ENCODE measurements at places on chromosomes 7 and 10.

DNA sequence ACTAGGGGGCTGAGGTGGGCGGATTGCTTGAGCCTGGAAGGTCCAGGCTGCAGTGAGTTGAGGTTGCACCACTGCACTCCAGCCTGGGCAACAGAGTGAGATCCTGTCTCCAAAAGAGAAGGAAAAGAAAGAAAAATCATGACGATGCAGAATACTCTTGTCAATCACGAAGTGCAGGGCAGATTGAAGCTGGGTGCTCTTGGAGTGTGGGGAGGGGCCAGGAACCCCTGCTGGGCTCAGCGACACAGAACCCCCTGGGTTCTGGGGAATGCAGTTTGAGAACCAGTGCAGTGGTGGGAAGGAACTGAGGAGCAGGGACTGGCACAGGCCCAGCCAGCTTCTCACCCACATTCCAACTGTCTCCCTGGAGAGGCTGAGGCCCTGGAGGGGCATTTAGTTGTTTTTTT lies 10.8 kb upstream of the INTS1 start:
- DNase-seq = no peak

DNA sequence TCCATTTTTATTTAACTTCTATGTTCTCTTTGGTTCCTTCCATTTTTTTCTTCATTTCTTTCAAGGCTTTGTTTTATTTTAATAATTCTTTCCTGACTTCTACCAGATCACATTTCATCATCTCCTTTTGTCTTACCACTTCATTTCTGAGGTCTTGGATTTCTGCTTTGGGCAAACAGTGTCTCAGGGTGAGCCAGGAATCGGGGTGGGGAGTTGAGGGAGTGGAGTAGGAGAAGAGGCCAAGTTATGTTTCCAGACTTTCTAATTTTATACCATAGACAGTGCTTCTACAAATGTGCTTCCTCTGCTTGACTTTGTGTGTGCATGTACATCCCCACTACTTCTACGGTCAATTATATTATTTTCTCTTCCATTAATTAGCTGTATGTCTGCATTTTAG lies 112.1 kb downstream of the PRKG1 start:
- no peak for DNase-seq

DNA sequence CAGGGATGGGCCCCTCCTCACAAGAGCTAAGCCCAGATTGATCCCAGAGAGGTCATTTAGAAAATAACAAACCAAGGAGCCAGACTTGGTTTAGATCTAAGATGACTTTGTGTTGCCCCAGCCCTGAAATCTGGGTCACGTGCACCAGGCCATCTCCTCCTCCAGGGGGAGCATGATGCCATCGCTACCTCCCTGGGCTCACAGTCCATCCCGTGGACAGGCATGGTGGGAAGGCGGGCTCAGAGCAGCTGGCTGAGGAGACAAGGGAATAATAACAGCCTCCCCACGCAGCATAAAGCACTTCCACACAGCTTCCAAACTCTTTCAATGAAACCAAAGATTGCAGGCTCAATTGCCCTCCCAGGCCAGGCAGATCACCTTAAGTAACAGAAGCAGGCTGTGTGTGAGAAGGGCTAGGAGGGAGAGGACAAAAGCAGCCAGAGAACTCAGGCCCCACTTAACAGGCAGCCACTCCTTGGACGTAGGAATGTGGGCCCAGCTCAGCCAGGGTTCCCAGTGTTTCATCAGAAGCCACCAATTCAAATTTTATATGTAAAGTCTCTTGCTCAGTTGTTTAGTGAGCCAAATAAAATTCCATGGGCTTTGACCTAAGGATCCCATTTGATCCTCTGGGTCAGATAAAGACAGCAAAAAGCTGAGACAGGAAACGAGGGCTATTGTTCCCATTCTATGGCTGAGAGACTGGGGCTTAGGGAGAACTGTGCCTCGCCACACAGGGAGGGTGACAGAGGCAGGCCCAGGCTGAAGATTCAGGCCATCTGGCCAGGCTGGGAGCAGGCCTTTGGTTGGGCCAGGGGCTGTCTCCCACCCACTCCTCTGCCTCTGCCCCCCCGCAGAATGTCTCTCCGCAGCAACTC lies 100.2 kb downstream of the COL13A1 start:
- peak; percentile 21 for DNase-seq

DNA sequence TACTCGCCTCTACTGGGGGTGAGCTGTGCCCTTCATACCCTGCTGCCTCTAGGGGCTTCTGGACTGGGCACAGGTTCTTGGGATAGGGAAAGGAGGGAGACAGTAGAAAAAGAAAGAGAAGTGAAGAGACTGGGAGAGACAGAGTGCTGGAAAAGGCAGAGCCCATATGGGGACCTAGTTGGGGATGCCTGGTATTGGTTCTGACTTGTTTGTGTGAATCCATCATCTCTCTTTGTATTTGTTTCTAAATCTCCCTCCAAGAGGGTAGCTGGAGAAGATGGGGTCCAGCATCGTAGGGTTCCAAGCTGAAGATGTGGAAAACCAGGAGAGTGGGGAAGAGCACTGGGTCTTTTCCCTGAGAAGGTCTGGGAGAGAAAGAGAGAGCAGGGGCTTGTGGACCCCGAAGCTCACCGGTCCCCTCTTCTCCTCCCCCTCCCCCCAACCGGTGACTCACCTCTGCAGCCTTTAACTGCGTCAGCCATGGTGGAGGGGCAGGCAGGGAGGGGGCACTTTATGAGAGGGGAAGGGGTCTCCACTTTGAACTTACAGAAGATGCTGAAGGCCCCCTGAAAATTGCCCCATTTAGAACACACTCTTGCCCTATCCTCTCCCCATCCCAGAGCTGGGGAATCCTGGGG lies 3.2 kb upstream of the VGF start:
- DNase-seq = no peak

GRCh38 chr10:43258562-43259212 lies 8.2 kb downstream of the RASGEF1A start:
- DNase-seq = no peak

DNA sequence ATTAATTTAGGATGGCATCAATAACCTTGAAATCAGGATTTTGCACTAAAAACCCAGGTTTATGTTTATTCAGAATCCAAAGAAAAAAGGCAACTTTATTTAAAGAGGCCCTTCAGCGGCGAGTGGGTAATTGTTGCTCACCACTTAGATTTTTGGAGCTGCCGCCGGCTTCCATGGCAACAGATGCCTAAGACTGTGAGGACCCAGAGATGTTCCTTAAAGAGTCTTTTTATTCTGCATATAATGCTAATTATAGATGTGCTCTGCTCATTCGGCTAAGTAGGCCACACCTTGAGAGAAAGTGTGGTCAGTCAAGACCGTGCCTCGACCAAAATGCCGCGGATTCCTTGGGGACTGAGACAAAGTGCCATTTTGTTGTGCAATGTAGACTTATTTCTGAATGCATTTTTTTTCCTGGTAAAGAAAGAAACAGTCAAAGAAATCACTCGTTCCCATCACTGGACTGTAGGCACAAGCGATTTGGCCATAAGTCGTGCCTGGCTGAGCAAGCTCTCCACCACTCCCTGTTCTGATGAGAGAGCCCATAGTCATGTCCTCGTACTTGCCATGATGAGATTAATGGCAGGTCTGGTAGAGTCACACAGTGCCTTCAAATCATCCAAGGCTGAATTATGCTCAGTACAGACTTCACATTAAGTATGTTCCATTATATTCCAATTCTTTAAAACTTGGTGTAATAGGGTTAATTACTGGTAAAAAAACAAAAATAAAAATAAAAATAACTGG lies 21.4 kb upstream of the MGMT start:
- DNase-seq = no peak

DNA sequence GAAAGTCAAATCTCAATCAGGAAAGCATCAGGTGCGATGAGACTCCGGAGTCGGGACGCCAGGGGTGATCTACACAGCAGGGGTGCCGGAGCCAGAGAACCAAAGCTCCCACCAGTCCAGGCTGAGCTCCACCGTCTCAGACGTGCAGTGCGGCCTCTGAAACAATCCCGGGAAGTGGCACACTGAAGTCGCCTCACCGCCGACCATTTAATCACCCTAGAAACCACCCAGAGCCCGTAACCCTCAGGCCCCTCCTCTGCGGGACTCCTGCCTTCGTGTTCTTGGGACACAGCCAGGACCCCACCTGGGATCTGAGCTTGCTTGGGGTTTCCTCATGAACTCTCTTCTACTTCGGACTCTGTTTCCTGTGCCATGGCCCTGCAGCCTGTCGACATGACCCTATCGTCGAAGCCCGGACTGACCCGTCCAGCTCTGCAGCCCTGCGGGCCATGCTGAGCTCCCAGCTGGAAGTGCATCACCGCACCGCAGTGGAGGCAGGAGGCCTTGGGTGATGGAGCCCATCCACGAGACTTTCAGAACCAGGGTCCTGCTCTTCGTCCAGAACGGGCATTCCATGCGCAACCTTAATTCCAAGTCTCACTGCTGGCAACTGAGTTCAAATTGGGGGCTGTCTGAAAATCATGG lies 266.4 kb downstream of the PTPRN2 start:
- DNase-seq = no peak

DNA sequence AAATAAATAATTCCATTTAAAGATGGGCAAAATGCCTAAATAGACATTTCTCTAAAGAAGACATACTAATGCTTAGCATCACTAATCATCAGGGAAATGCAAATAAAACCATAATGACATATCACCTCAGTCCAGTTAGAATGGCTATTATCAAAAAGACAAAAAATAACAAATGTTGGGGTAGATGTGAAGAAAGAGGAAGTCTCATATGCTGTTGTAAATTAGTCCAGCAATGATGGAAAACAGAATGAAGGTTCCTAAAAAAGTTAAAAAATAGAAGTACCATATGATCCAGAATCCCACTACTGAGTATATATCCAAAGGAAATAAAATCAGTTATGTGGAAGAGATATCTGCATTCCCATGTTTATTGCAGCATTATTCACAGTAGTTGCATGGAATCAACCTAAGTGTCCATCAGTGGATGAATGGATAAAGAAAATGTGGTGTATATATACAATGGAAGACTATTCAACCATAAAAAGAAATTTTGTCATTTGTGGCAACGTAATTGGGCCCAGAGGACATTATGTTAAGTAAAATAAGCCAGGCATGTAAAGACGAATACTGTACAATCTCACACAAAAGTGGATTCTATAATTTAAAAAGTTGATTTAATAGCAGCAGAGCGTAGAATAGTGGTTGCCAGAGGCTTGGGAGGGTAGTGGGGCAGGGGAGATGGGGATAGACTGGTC lies 52.0 kb downstream of the TCAF1 start:
- no peak for DNase-seq

DNA sequence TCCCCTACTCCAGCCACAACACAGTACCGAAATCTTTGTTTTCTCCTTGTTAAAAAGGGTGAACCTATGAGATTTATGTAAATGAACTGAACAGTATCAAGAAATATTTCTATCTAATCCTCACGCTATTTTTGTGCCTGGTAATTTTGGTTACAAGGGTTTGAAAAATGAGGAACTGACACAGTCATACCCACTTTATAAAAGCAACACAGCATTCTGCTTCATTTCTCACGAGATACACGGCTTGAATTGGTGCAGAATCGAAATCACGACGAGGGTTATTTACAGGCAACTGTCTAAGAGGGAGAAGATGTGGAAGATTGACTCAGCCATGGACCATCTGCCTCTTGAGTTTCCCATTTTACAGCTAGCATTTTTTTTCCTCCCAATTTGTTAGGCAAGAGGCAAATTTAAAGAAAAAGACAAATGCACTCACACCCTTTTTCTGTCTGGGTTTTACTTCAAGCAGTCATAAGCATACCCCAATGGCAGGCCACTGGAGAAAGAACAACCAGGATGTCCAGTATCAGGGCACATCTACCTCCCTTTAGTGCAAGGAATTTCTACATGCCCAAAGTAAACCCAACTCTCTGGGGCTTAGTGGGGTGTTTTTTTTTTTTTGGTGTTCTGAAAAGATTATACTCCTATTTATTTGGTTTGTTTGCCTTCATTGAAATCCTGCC lies 108.1 kb downstream of the ITGB8 start:
- no peak for DNase-seq

DNA sequence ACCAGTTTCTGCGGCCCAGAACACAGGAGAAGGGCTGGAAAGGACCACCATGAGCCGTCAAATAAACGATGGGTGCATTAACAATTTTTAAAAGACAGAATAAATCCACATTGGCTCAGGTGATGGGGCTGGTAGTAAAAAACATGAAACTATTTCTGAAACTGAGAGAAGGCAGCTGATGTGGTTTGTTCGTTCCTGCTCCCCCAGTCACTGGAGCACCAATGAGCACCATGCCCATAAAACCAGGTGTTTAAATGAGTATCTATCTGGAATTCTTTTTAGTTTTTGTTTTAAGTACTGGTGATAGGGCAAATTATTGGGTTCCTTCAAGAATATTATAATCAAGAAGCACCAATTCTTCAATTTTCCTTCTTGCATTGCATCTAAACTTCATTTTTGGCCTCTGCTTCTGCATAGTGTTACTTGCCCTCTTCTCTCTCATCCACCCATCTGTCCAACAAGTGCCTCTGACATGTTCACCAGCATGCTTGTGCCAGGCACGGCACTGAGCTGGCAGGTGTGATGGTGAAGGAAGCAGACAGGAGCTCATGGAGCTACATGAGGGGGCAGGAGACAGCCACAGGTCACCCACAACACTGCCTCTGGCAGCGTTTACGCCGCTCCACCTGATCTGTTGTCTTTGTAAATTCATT lies 65.5 kb downstream of the LARP4B start:
- no peak for DNase-seq

GRCh38 chr7:33258491-33258951 lies 129.2 kb downstream of the BBS9 start:
- no peak for DNase-seq

GRCh38 chr10:117499248-117500105 lies 43.1 kb upstream of the EMX2 start:
- no peak for DNase-seq

- DNase-seq = no peak
Observed at GRCh38 chr10:89981891-89982290, 280.5 kb downstream of the KIF20B start.

GRCh38 chr10:119313644-119314043 lies 106.3 kb downstream of the GRK5 start:
- no peak for DNase-seq

GRCh38 chr10:34967335-34967880 lies 122.7 kb downstream of the CUL2 start:
- peak; percentile 45 for DNase-seq

DNA sequence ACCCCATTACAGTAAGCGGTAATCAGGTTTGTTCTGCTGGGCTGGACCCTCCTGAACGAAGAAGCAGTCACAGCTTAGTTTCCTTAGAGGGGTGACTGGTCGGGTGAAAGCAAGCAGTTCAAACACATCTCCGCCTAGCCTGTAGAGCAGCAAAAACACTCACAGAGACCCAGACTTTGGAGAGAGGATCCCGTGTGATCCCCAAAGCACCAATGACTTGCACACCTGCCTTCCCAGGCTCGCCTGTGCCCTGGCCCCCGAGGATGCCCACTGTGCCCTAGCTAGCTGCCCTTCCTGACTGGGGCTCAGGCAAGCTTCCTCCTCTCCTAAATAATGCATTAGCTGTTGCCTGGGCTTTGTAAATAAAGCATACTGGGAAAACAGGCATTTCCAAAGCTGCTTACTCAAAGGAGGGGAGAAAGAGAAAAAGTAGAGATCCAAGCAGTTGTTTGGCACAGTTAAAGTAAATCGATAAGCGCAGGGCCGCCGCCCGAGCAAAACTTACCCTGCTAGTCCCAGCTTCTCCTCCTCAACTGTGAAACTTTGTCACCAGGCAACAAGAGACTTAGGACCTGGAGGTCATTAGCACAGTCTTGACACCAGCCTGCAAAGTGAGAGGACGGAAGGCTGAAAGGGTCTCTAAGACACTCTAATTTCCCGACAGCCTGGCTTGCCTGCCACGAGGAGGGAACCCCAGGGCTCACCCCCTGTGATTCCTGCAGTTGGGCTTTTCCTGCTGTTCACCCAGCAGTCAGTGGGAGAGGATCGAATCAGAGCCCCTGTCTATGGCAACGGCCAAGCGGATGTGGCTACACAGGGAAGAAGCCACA lies 4.8 kb downstream of the LRRC18 start:
- DNase-seq = no peak
